ENCODE measurements at places on chromosomes 3 and 15.
A peak's percentile ranks its signal among the peaks of the same experiment; 100 is the strongest.

- no peak for DNase-seq
These were observed 31.4 kb downstream of the SETMAR start for GRCh38 chr3:4334548-4334947.

GRCh38 chr3:79012946-79013362 lies 754.8 kb downstream of the ROBO1 start:
- no peak for DNase-seq

DNA sequence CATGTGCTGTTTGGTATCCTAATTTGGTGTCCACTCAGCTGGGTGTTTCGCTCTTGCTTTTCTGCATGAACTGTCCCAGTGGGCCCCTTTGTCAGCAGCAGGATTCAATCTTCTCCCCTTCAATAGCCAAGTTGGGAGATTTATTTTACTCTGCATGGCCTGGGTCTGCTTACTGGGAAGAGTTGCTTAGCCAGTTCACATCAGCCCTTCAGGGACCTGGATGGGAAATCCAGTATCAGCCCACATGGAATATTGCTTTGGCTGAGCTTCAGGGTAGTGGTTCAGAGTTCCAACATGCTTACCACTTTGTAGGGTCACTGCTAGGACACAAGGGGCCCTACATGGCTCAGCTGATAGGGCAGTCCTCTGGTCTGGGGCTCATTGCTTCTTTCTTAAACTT lies 93.0 kb upstream of the BOC start:
- peak; percentile 73 for DNase-seq

DNA sequence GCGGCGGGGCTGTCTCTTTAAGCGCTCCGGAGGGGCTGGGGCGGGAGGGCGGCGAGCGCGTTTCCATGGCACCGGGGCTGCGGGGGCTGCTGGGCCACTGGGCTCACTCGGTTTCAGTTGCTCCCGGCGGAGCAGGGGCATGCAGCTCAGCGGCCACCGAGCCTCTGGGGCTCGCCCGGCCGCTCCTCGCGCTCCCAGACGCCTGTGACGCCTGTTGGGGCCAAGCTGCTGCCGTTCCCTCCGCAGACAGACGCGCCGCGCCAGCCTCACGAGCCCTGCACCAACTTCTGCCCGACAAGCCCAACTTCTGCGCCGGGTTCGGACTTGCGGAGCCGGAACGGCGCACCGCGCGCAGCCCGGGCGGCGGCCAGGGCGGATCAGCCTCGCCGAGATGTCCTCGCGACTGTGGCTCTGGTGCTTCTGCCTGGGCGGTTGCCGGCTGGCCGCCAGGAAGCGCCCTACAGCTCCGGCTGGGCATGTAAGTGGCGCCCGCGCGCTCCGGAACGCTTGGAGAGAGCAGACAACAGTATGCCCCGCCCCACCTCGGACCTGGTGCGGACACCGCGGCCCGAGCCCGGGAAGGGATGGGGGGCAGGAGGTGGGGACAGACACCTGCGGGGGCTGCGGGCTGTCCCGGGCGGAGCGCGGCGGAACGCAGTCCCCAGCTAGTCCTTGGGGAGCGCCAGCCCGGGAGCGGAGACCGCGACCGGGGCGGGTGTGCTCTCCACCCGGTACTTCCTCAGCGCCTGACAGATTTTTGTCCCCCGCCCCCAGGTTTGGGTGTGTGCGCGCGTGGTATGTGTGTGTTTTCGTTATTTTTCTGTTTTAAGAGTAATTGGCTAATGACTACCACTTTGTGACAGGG lies 154.1 kb upstream of the GOLIM4 start:
- peak; percentile 93 for DNase-seq

DNA sequence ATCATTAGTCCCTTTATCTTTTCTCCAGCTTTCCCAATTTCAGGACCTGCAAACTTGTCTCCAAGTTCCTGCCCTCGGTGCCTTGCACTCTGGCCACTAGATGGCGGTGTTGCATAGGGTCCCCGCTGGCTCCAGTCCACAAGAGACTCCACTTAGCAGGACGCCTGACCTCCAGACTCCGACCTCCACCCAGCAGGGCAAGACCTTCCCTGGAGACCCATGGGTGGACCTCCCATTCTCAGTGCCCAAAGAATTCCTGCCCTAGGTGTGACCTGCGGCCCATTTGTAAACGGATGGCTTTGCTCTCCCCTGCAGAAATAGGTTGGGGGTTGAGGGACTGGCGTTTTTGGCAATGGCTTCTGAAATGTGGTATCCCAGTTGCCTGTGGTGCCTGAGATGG lies 82.6 kb downstream of the LSM3 start:
- peak; percentile 90 for DNase-seq

- peak; percentile 89 for DNase-seq
These were observed 545.0 kb downstream of the ZPLD1 start for GRCh38 chr3:102979682-102980354.

GRCh38 chr15:67836477-67836876 lies 3.4 kb downstream of the RNU6-1 start:
- DNase-seq = peak; percentile 60

- DNase-seq = no peak
These were observed 252.1 kb downstream of the NTRK3 start for GRCh38 chr15:88004399-88004798.

DNA sequence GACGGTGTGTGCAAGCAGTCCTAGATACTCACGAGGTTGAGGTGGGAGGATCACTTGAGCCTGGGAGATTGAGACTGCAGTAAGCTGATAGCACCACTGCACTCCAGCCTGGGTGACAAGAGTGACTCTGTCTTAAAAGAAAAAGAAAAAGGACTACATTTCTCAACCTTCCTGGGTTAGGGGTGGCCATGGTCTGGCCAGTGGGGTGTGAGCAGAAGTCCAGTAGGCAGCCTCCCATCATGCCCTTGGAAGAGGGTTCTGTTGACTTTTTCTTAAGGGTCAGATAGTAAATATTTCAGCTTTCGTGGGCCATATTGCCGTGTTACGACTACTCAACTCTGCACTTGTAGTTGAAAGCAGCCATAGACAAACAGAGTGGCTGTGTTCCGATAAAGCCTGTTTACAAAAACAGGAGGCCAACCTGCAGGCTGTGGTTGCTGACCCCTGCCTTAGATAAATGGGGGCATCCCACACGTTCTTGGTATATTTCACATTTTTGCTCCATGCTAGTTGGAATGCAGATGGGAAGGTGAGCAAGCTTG lies 31.0 kb upstream of the PDE8A start:
- no peak for DNase-seq

- DNase-seq = no peak
These were observed 97.2 kb upstream of the C3orf80 start for GRCh38 chr3:160128056-160128455.

- no peak for DNase-seq
These were observed 55.7 kb downstream of the MB21D2 start for GRCh38 chr3:192861972-192862371.

- DNase-seq = no peak
These were observed 2.0 kb downstream of the ATP2C1 start for GRCh38 chr3:130895690-130896488.

GRCh38 chr3:101862416-101863165 lies 13.3 kb downstream of the NFKBIZ start:
- no peak for DNase-seq

DNA sequence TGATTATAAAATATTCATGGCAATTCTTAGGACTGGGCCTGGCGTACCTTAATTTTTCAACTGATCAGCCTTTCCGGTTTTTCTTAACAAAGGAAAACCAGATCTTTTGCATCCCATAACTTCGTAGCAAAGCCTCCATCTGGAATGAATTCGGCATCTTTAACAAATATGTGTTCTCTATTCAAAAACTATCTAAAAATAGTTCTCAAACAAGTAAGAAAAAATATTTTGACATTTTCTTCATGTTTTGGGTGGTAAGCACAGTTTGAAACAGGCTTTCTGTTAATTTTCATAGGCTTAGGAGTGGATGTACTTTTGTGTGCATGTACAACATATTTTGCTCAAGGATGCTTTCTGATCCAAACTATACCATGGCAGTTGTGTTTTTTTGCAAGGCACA lies 55.1 kb downstream of the RBMS3 start:
- no peak for DNase-seq

DNA sequence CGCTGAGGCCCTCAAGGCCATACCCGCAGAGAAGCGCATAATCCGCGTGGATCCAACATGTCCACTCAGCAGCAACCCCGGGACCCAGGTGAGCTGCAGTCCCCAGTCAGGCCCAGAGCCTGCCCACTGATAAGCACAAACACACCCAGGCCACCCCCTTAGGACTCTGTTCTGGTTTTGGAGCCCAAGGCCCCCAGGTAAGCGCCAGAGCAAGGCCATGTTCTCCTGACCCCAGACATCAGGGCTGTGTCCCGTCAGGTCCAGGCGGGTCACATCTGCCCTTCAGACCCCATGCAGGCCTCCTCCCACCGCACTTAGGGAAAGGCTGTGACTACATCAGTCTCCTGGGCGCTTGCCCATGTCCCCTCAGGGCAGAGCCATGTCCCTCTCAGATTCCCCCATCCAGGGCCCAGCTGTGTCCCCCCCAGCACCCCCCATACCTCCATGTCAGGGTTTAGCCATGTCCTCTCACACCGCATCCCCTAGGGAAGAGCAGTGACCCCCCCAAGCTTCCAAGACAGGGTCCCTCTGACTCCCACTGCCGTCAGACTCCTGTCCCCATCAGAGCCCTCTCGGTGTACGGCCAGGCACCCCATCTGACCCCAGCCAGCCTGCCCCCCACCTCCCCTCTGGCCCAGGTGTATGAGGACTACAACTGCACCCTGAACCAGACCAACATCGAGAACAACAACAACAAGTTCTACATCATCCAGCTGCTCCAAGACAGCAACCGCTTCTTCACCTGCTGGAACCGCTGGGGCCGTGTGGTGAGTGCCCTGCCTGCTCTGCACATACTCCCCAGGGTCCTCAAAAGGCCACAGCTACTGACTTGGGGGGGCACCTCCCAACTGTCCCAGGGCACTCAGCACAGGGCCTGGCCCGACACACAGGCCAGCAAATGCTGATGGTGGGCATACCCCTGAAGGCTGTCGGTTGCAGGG lies 1.6 kb downstream of the PARP3 start:
- DNase-seq = no peak

- no peak for DNase-seq
These were observed 58.2 kb downstream of the AAGAB start for GRCh38 chr15:67196222-67196621.

DNA sequence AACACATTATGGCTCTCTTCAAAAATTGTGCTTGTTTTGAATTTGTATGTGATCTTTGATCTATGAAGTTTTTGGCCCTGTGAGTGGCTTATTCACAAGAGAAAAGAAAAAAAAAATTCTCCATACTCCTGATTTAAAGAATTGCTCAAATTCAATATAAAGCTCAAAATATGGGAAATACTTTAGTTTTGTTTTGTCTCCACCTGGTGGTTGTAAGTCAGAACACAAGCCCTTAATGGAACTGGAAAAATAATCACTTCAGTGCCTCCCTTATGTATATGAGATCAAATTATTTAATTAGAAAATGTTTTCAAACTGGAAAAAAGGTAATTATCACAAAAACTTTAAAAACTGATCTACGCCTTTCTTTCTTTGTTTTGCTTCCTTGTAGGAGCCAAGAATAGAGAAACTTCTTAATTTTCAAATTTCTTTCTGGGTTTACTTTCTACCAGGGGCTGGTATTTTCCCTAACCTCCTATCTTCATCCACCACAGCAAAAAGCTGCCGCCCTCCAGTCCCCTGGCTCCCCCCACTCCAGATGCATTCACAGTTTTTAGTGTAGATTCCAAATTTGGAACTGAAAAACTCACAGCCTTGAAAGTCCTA lies 50.6 kb downstream of the SERP1 start:
- no peak for DNase-seq

DNA sequence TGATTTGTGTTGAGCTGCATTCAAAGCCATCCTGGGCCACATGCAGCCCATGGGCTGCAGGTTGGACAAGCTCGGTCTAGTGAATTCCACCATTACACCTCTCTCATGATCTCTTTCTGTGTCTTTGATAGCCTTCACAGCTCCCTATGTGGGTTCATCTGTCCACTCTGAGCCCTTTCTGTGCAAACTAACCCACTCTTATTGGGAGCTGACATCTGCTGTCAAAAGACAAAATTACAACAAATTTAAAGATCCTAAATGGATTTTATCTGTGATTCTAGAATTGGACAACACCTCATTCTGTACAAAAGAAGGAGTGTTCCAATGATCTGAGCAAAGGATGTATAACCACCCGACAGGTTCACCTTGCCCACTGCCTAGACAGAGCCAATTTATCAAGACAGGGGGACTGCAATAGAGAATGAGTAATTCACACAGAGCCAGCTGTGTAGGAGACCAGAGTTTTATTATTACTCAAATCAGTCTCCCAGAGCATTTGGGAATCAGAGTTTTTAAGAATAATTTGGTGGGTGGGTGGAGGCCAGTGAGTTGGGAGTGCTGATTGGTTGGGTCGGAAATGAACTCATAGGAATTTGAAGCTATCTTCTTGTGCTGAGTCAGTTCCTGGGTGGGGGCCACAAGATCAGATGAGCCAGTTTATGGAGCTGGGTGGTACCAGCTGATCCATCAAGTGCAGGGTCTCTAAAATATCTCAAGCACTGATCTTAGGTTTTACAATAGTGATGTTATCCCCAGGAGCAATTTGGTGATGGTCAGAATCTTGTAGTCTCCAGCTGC lies 2.6 kb upstream of the XYLB start:
- no peak for DNase-seq

- no peak for DNase-seq
These were observed 230.6 kb downstream of the ZMAT3 start for GRCh38 chr3:178841011-178841410.

All from stomach (tissue), 19 donors.